ENCODE measurements at places on chromosomes 1 and 21.

DNA sequence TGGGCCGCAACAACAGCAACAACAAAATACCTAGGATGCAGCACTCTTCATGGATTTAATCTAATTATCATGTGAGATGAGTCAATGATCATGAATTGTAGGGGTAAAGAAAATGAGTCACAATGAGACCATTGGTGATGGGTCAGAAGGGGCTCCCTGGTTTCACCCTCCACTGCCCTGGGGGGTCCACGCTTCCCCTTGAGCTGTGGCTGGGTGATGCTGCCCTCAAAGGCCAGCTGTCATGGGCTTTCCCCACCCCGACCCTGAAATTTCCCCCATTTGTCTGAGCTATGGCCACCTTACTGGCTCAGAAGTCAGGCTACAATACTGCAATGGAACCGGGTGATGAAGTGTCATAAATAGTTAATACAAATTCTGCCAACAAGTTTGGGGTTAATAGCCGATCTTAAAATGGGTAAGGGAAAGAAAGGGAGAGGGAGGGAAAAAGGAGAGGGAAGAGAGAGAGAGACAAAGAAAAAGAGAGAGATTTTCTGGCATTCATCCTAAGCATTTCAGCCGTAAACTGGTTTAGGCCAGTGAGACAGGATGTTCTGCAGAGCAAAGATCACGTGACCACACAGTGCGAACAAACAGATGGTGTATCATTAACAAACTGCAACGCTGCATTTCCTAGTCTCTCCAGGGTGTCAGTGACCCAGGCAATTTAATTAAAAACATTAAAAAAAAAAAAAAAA, 143.4 kb upstream of the ERRFI1 start:
- DNase-seq: no peak

DNA sequence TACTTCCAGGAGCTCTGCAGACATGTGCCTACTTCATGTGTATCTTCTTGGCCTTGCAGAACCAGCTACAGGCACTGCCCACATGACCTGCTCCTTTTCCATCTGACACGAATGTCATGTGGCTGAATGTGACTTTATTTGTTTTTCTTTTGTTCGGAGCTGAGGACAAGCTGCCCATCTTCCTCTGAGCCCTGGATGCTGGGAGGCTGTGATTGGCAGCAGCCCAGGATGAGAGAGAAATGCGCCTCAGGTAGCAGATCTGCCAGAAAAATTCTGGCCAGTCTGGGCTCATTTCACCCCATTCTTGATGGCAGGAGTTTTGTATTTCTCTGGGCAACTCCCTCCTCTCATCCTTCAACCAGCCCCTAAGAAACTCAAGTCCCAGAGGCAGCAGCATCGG, 372.0 kb downstream of the RPS6KC1 start:
- no peak for DNase-seq

DNA sequence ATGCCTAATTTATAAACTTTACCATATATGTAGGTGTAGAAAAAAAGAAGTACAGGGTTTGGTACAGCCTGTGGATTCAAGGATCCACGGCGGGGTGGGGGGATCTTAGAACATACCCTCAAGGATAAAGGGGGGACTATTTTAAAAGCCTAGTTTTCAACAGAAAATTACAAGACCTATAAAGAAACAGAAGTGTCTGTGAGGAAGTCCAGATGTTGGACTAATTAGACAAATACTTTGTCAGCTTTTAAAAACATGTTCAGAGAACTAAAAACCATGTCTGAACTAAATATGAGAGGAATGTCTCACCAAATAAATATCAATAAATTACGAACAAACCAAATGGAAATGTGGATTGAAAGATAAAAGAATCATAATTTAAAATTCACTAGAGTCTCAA, 51.6 kb downstream of the TRMT1L start:
- no peak for DNase-seq

GRCh38 chr1:151839457-151840403, at the start of gene C2CD4D:
C2CD4D (minus strand) TSS chr1:151839820; CDS start chr1:151838989, 831 bp downstream.
- no peak for DNase-seq

DNA sequence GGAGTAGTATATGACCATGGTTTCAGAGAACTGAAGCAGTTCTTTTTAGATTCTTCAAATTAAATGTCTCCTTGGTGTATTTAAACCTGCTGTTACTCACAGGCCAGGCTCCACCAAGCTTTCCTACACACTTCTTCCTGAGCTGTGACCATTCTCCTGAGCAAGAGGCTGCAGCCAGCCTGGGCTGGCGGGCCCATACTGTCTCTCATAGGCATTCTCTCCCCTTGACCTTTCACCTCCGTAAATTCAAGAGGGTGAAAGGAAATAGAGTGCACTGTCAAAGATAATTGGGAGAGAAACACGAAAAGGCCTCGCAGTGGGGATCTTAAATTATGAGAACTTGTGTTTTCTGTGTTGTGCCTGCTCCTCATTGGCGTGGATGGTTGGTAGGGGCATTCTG, 2.3 kb downstream of the ARF1 start:
- DNase-seq: no peak

GRCh38 chr1:215459136-215459535, 108.0 kb upstream of the KCTD3 start:
- DNase-seq: no peak

DNA sequence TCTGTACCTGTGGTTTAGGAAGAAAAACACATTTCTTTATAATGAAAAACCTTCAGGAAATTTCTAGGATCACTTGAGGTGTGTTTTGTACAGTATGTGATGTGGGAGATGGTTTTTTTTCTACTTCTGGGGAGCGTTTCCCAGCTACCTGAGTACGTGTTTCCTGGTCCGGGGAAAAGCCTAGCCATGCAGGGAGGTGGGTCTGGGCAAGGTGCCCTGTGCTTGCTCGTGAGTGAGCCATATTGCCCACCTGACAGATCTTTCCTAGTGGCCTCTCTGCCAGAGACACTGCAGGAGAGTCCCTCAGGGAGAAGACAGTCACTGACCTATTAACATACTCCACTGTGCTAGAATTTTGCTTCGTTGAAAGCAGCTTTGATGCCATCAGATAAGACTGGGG, 41.3 kb downstream of the TRPM2 start:
- no peak for DNase-seq

DNA sequence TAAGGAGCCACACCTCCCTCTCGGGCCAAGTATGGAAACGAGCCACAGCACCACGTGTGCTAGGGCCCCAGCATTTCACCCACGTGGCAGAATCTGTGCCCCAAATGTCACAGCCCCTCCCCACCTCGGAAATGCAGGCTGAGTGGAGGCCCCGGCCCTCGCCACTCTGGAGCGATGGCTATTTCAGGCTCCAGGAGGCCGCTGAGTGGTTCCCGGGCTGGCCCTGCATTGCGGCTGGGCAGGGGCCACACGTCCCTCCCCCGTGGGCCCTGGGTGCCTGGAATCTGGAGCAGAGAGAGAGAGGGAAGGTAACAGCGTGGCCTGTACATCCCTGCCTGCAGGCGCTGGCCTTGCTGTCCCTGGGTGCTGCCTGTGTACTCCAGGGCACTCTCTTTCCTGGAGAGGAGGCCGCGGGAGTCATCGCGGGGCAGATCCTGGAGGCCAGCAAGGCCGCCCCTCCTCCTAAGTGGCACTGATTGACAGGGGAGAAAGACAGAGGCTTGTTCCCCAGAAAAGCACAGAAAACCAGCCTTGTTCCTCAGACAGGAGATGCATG, 68.0 kb upstream of the TRAPPC10 start:
- no peak for DNase-seq

GRCh38 chr1:228354390-228355320, 52.0 kb downstream of the TRIM11 start:
- DNase-seq: no peak

DNA sequence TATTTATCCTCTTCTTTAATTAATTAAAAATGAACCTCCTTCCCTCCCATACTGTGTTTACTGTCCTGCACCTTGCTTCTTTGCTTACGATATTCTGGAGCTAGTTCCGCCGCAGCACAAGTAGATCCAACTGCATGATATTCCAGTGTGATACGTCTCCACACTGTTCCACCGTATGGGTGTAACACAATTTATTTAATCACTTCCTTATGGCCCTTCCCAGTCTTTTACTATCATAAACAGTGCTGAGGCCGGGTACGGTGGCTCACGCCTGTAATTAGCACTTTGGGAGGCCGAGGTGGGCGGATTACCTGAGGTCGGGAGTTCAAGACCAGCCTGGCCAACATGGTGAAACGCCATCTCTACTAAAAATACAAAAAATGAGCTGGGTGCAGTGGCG, 25.7 kb downstream of the CNST start:
- no peak for DNase-seq

GRCh38 chr1:98119796-98120195, 199.0 kb upstream of the DPYD start:
- no peak for DNase-seq

DNA sequence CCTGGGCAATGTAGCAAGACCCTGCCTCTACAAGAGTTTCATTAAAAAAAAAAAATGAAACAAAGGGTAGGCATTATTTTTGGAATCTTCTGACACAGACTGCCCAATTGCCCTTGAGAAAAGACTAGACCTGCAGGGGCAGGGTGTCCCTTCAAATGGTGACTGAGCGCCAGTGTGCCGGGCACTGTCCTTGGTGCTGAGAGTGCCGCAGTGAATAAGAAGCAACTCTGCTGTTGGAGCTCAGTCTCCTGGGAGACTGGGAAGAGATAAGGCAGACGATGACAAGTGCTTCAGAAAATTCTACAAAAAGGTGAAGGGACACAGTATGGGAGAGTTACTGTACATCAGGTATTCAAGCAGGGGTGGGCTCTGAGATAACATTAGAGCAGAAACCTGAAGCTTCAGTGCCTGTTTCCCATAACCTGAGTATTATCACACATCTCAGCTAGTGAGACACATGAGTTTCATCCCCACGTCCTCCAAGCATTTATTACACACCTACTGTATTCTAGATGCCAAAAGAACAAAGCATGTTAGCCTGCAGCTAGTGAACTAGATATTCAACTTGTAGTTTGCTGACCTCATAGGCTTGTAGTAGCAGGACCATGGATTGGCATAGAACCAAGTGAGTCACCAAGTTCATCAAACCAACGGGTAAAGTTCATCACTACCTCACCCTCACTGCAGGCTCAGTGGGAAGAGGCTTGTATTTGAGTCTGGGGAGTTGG, 18.4 kb upstream of the RPL11 start:
- no peak for DNase-seq

GRCh38 chr1:45260244-45260643, 53.8 kb upstream of the ZSWIM5 start:
- no peak for DNase-seq
